Ammon's horn (tissue), 1 donor: ENCODE measurements at places on chromosomes 2 and 18.

GRCh38 chr2:161825429-161825828, 201.2 kb downstream of the SLC4A10 start:
- DNase-seq = no peak

DNA sequence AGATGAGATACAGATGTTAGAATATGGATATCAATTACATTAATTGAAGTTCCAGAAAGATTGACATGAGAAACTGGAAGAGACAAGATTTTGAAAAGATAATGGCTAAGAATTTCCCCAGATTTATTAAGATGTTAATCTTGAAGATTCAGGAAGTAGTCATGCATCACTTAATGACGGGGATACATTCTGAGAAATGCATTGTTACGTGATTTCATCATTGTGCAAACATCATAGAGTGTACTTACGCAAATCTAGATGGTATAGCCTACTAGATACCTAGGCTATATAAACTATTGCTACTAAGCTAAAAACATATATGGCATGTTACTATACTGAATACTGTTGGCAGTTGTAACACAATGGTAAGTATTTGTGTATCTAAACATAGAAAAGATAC, 6.8 kb upstream of the CHMP3 start:
- DNase-seq = no peak

DNA sequence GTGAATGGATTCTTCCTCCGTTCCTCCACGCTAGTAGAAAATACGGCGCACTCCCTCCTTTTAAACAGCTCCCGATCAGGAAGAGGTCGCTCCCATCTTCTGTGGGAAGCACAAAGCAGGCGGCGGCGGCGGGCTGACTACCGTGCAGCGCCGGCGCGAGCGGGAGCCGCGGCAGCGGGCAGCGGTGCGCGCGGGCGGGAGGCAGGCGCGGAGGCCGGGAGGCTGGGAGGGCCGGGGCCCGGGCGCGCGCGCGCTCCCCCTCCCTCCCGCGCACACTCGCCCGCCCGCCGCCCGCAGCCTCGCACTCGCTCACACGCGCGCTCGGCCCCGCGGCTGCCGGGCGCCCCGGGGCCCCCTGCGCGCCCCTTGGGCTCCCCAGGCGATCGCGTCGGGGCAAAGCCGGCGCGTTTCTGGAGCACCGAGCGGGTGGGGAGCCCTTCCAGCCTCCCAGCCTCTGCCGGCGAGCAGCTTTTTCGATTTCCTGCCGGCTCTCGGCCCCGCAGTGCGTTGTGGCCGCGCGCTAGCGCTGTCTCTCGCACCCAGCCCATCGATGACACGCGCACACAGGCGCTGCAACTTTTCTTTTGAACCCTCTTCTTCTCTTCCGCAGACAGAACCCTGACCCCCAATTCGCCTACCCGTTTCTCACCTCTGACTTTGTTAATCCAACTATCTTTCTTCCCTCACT, at the start of gene SLC8A1:
TSS of gene SLC8A1 (minus strand) at position 173 of the 688 bp plus-strand sequence.
- DNase-seq = peak; percentile 19

GRCh38 chr2:150389447-150389846, 98.0 kb downstream of the RND3 start:
- no peak for DNase-seq

- peak; percentile 54 for DNase-seq
Measured at GRCh38 chr2:222671259-222672067, at the start of gene MOGAT1. Gene MOGAT1, plus strand, starts transcription at chr2:222671658. Its CDS starts 128 bp downstream, at chr2:222671786.

GRCh38 chr2:112812318-112813267, 24.0 kb downstream of the IL1B start:
- DNase-seq = no peak

GRCh38 chr18:1094409-1094808, 189.7 kb downstream of the ADCYAP1 start:
- peak; percentile 28 for DNase-seq

DNA sequence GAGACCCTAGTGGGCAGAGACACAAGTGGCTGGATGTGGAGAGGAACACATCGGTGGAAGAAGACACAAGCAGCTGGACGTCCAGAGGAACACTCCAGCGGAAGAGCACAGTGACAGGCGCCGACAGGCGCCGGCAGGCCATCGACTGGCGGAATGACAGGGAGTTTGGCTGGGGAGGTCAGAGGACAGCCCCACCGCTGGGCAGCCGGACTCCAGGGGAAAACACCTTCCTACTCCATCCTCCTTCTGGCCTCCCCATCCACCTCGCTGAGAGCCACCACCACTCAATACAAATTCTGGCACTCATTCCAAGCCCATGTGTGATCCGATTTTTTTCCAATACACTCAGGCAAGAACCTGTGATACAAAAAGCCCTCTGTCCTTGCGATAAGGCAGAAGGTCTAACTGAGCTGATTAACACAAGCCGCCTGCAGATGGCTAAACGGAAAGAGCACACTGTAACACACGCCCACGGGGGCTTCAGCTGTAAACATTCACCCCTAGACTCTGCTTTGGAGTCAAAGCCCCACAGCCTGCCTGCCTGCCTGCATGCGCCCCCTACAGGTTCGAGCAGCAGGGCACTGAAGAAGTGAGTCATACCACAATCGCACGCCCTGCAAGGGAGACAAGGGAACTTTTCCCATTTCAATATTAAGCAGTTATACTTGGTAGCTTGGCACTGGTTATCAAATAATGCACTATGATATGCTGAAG, 50.2 kb upstream of the LRP1B start:
- DNase-seq = peak; percentile 37

GRCh38 chr2:228841877-228842276, 429.2 kb downstream of the PID1 start:
- no peak for DNase-seq

GRCh38 chr2:203061346-203061745, 46.7 kb downstream of the NBEAL1 start:
- no peak for DNase-seq

- DNase-seq = no peak
Measured at GRCh38 chr2:132747046-132747445, 77.0 kb upstream of the LYPD1 start.

DNA sequence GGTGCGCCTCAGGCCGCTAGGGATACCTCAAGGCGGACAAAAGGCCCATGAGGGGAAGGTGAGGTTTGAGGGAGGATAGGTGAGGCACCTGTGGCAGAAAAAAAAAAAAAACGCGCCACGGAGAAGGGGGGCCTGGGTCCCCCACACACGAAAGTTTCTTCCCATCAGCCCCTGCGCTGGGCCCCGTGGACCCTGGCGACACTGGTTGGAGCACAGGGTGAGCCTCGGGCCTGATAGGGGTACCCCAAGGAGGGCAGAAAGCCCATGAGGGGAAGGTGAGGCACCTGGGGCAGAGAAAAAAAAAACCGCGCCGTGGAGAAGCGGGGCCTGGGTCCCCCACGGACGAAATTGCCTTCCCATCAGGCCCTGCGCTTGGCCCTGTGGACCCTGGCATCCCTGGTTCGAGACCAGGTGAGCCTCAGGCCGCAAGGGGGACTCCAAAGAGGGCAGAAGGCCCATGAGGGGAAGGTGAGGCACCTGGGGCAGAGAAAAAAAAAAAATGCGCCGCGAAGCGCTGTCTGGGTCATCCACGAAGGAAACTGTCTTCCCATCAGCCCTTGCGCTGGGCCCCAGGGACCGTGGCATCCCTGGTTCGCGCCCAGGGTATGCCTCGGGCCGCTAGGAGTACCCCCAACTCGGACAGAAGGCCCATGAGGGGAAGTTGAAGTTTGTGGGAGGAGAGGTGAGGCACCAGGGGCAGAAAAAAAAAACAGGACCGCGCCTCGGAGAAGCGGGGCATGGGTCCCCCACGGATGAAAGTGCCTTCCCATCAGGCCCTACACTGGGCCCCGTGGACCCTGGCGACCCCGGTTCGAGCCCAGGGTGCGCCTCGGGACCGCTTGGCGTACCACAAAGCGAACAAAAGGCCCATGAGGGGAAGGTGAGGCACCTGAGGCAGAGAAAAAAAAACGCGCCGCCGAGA, 226.2 kb downstream of the CCDC74A start:
- no peak for DNase-seq

DNA sequence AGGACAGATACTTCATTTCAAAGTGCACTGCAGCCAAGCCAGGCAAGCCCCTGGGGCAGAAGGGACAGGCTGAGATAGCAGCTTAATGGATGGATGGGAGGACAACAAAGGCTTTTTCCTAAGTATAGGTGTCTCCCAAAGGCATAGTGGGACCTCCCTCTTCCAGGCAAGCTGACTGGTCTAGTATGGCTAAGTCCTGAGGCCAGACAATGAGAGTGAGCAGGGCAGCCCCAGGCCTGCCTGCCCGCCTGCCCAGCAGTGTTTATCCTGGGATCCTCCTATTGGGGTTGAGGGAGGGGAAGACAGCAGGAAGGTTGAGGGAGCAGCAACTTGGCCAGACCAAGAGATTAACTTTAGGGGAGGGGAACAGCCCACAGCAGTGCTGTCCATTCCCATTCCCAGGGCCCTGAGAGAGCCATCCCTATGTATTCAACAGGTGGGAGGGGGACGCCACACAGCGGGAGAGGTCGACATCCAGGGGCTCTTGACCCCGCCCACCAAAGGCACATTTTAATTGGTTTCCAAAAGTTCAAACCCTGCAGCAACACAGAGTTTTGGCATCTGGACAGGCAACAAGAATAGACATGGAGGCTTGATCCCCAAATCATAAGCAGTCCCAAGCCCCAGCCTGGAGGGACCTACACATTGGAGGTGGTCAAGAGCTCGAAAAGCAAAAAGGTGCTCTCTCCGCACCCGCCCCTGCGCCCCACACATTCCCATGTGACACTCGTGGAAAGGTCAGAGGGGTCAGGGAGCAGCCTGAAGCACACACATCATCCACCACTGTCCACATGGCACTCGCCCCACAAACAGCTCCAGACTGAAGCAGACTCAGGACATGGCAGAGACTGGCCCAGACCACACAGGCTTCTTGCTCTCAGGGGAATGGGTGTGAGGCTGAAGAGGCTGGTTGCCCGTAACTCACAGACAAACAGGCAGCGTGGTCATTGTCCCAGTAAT, 2.9 kb upstream of the SFXN5 start:
- no peak for DNase-seq

GRCh38 chr18:45837283-45838070, 12.0 kb downstream of the SIGLEC15 start:
- DNase-seq = no peak

GRCh38 chr2:140454717-140455116, 1674.5 kb upstream of the NXPH2 start:
- DNase-seq = peak; percentile 71

DNA sequence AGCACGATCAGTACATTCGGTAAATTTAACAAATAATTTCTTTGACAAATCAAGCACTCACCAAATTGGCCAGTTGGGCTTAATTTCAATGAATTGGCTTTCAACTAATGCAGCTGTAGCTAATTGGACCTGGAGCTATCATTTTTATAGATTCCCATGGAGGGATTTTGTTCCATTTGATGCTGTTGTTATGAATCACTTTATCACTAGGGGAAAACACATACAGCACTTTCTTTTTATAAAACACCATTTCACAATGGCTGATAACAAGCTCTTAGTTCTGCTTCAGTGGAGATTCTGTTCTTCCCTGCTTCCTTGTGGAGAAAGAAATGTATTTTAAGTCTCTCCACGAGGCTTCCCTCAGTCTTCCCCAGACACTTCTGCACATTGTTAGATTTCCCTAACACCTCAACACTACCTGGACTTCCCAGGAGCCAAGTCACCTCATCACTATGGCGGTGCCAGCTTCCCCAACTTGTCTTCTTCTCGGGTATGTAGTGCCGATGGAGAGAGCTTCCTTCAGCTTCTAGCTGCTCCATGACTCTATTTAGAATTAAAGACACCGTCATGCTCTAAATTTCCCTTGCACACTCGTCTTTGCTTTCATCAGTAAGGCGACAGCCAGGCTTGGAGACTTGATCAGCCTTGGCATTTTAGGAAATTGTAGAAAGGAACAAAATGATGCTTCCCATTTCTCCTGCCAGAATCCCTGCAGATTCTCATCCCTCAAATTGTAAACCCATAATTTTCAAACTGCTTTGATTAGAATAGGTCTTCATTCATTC, 72.0 kb downstream of the INPP5D start:
- no peak for DNase-seq

GRCh38 chr2:170221317-170222288, 43.7 kb downstream of the MYO3B start:
- no peak for DNase-seq
